ENCODE measurements at places on chromosomes 7 and 10.

DNA sequence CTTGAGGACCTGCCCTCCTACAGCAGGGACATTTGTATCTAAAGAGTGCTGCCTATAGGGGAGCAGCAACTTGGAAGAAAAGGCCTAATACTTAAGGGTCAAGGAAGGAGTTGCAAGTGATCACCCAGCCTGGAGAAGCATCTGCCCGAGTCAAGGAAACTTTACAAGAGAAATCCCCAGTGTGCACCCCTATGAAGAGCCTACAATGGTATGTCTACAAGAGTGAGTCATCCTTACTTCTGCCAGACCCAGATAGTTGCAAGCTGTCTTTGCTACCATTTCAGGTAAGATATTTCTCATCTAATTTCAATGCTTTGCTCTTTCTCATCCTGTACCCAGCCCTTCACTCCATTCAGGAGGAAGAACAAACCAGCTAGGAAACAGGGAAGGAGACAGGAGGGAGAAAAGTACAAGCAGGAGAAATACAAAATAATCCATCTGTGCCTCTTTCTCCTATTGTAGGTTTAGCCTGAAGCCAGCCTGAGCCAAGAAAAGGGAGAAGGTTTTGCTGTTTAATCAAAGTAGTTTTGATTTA is 34.4 kb upstream of the AGR3 start:
- no peak for DNase-seq

DNA sequence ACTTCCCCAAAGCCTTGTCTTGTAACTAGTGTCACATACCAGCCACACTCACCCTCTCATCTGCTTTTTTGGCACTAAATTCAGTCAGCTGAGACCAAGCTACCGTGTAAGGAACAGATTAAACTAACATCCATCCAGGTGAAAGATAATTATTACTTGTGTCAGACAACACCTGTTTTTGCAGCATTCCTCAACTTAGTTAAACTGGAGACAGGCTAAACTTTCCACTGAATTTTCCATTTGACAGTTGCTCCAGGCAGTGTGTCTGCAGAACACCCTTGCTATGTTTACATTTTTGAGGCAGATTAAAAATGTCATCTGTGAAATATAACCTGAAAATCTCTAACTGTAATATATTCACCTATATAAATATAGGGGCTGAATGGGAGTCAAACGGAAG is 73.6 kb downstream of the CYP26A1 start:
- no peak for DNase-seq

- no peak for DNase-seq
Observed at GRCh38 chr7:81761031-81761430, 8.8 kb downstream of the HGF start.

- DNase-seq = no peak
Observed at GRCh38 chr7:96310110-96310509, 11.8 kb downstream of the SLC25A13 start.

GRCh38 chr7:38413784-38414183 is 140.3 kb upstream of the TARP start:
- no peak for DNase-seq

DNA sequence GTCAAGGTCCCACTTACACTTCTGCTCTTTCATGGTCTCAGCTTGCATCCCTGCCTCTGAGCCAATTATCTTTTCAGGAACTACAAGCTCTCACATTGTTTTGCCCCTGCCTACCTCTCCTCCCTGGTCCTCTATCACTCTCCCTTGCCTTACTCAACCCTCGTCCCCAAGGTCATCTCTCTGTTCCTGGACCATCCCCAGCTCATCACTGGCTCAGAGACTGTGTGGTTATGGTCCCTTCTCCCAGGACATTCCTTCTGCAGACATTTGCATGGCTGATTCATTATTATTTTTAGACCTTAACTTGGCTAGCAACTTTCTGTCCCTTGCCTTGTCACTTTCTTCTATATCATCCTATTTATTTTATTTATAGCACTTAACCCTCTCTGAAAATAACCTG is 17.8 kb upstream of the GPAM start:
- DNase-seq = no peak
